ENCODE measurements at places on chromosomes 7 and 10. TPM values are rescaled to one million over a fixed set of nuclear protein-coding genes. Genes with fewer than 3 reads are reported as not detected.

Gene CHN2
- 2.6 TPM for total RNA-seq

Gene ASAH2
- 0.36 TPM for total RNA-seq

Gene CHRM2
- 0.32 TPM for total RNA-seq

Gene PLAC9
- 9.7 TPM for total RNA-seq

Gene PTCD1
- 14.2 TPM for total RNA-seq

Gene MYO1G
- 3.0 TPM for total RNA-seq

GRCh38 chr10:98209441-98209840 is 58.6 kb downstream of the LOXL4 start:
- no peak for DNase-seq

DNA sequence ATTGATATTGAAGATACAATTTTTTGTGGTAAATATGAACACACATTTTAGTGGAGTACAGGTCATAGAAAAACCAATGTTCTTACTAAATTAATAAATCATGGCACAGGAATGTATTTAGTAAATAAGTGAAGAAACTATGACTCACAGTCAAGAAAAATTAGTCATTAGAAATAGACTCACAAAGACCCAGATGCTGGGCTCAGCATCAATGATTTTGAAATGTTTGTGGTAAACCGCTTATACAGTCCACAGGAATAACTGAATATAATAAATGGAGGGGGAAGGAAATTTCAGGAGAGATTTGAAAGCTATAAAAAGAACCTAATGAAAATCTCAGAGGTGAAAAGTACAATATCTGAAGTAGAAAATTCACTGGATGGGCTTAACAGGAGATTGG is 138.3 kb upstream of the ADCY1 start:
- DNase-seq: no peak

- DNase-seq: no peak
Measured at GRCh38 chr10:46031648-46032532, 1.5 kb upstream of the NCOA4 start.

- DNase-seq: no peak
Measured at GRCh38 chr10:62000726-62001125, 99.2 kb downstream of the ARID5B start.

DNA sequence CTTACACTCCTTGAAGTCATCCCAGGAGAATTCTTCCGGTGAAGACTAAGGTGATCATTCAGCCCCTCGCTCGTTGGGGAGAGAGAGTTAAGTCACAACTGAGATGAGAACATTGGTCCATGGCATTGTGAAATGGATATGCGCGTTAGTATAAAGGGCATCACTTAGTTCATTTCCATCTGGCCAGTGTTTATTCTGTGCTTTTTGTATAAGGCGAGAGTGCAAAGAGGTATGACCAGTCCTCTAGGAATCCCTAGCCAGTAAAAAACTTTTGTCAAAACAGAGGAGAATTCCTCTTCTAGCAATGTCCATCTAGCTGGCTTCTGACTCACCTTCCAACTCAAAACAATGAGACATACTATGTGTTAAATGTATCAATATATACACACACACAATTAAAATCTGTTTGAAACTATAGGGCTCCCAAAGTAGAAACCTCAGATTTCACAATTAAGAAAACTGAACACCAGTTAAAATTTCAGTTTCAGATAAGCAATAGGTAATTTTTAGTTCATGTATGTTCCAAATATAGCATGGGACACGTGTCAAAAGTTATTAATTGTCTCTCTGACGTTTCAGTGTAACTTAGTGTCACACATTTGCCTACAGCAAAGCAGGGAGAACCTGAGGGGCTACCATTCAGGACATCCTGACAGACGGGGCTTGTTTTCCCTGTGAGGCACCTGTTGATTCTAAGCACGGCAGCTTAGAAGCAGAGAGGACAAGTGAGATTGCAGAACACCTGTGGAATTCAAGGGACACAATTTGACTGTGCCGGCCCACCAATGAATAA is 158.9 kb downstream of the KLF6 start:
- DNase-seq: no peak

DNA sequence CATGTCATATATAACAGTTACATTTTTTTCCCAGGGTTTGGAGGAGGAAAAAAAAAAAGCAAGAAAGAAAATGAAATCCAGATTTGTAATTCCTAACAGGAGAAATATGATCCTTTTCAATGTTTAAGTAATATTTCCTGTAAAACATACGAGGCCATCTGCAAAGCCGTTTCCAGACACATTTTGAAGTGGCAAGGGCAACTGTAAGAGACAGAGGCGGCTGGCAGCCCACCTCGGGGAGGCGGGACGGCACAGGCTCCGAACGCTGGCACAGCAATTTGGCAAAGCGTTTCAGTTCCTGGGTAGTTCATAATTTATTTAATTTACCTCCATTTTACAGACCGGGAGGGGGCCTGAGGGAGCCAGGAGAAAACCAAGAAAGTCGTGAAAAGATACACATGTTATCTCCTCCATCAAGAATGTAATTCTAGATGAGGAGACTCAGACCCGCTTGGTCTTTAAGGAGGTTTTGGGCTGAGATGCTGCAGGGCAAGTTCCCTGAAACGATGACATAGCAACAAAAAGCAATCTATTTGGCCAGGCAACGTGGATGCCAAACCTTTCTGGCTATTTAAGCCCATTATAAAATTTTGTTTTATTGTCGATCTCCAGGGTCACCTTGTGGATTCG is 448.5 kb upstream of the MKI67 start:
- DNase-seq: no peak

- no peak for DNase-seq
Measured at GRCh38 chr7:25574828-25575227, 346.5 kb upstream of the NPVF start.

- DNase-seq: no peak
Measured at GRCh38 chr7:122092964-122093797, 50.9 kb downstream of the AASS start.

DNA sequence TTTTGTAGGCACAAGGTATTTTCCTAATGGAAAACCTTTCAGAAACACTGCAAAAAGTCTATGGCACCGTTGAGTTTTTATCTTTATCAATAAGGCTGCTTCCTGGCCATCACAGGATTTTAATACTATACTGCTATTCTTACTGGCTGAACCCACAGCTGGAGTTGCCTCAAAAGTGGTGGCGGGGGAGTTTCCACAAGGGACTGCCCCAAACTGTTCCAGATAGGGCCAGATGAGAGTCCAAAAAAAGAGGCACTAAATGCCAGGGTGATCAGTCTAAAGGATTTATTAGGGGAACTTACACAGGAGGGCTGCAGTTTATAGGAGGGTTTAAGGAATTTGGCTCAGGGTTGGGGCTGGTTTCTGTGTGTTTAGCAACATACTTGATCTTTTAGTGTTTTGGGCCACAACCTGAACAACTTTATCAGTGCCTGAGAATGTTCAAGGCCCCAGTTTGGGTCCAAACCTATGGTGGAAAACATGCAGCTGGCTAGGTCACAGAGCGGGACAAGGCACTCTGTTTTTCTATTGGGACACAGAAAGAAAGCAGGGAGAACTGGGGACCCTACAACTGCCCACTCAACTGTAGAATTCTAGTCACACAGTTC is 41.4 kb downstream of the STAM start:
- DNase-seq: no peak

GRCh38 chr7:139424004-139424403 is 59.5 kb downstream of the KLRG2 start:
- DNase-seq: no peak
